ENCODE measurements at places on chromosomes 7 and 10. TPM values are rescaled to one million over a fixed set of nuclear protein-coding genes. Genes with fewer than 3 reads are reported as not detected.
A peak's percentile ranks its signal among the peaks of the same experiment; 100 is the strongest.

DNA sequence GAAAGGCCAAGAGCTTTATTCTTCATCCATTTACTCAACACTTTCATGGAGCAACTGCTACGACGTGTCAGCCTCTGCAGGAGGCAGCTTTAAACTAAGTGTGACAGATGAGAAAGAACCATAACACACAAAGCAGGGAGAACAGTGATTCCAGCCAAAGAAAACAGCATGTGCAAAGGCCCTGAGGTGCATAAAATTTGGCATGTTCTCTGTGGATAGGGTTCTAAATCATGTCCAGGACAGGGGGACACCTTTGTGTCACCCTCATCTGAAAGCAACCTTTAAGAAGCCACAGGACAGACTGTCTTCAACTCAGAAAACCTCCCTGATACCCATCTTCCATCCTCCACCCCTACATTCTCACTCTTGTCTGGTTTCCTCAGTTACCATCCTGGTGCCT, 116.6 kb downstream of the KCNMA1 start:
- DNase-seq = no peak
- no peaks in the 10 kb centered on the region for H3K36me3 ChIP-seq
- H3K27me3 ChIP-seq = no peaks in the 10 kb centered on the region
- H3K4me1 ChIP-seq = peaks cover 1% of the 10 kb centered on the region
- no peak overlapping the region for H3K4me3 ChIP-seq
- H3K27ac ChIP-seq = no peak overlapping the region

Gene MAD1L1
- total RNA-seq = 27.6 TPM

DNA sequence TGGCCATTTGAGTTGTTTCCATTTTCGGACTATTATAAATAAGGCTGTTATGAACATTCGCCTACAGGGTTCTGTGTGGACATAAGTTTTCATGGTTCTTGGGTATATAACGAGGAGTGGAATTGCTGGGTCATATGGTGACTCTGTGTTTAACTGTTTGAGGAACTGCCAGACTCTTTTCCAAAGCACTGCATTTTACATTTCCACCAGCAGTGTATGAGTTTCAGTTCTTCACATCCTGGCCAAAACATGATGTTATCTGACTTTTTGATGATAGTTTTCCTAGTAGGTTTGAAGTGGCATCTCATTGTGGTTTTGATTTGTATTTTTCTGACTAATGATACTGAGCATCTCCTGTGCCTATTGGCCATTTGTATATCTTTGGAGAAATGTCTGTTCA, 5.4 kb downstream of the SUV39H2 start:
- H3K4me3 ChIP-seq = no peak overlapping the region
- H3K4me1 ChIP-seq = no peaks in the 10 kb centered on the region
- no peaks in the 10 kb centered on the region for H3K36me3 ChIP-seq
- DNase-seq = no peak
- H3K27me3 ChIP-seq = no peaks in the 10 kb centered on the region

Gene SCART1
- total RNA-seq = 5.0 TPM

DNA sequence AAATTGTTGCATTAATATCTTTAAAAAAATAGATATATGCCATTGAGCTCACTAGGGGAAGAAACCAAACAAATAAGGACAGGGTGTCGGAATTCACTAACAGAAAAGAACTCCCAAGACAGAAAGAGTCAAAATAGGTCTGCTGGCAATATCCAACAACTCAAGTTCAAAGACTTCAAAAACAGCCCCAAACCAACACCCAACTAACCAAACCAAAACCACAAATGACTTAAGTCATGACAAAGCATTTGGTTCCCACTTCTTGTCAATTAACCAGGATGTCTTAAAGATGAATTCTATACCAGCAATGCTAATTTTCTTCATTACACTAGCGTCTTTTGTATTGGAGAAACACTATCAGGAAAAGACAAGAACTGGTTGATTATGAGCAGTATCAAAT, 249.0 kb upstream of the PLXNA4 start:
- no peak overlapping the region for H3K4me3 ChIP-seq
- H3K36me3 ChIP-seq = no peaks in the 10 kb centered on the region
- H3K4me1 ChIP-seq = no peaks in the 10 kb centered on the region
- DNase-seq = no peak

DNA sequence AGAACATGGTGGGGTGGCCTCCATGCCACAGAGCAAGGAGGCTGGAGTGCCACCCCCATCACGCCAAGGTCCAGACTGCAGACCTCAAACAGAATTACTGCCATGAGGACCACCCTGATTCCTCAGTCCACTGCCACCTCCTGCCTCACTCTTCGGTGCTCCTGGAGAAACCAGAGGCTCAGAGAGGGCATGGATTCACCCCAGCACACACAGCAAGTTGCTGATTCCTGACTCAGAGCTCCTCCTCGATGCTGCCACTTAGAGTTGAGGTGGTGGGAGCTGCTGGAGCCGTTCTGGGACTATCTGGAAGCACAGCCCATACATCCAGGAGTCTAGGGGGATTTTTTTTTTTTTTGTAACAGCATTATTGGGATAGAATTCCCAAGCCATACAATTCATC, 22.0 kb upstream of the MYL10 start:
- no peak overlapping the region for H3K27ac ChIP-seq
- no peaks in the 10 kb centered on the region for H3K27me3 ChIP-seq
- H3K4me3 ChIP-seq = no peak overlapping the region
- no peaks in the 10 kb centered on the region for H3K36me3 ChIP-seq

Gene KCNH2
- 8.0 TPM for total RNA-seq

DNA sequence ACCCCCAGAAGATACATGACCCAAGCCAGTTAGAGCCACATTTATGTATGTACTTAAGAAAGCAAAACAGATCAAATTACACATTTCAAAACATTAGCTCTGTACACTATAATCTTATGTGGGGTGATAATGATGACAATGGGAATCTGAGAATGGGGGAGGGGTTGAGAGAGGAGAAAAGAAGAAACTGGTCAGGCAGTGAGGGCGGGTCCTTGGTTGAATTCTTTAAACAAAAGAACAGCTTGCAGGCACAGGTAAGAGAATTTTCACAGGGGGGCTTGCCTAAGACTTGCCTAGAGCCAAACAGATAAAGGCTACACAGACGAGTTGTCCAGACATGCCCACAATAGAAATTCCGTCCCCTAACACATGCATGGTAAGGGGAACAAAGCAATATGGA, 76.8 kb upstream of the PTER start:
- no peaks in the 10 kb centered on the region for H3K4me1 ChIP-seq
- no peaks in the 10 kb centered on the region for H3K36me3 ChIP-seq
- H3K4me3 ChIP-seq = no peak overlapping the region
- H3K27ac ChIP-seq = no peak overlapping the region

GRCh38 chr7:95199779-95200558, 124.4 kb downstream of the PON1 start:
- H3K27ac ChIP-seq = no peak overlapping the region
- peak; percentile 50 for DNase-seq
- no peaks in the 10 kb centered on the region for H3K4me1 ChIP-seq

- no peak for DNase-seq
- H3K27me3 ChIP-seq = no peaks in the 10 kb centered on the region
- peaks cover 16% of the 10 kb centered on the region for H3K4me1 ChIP-seq
- H3K4me3 ChIP-seq = no peak overlapping the region
Observed at GRCh38 chr10:11180228-11180627, 162.6 kb downstream of the CELF2 start.

Gene SPDYE8
- total RNA-seq = not detected

- no peak overlapping the region for H3K4me3 ChIP-seq
- H3K27me3 ChIP-seq = no peaks in the 10 kb centered on the region
- DNase-seq = no peak
- peaks cover 4% of the 10 kb centered on the region for H3K4me1 ChIP-seq
Observed at GRCh38 chr7:132865366-132866143, 216.3 kb downstream of the CHCHD3 start.

Gene VSTM4
- total RNA-seq = 42.9 TPM

Gene FZD8
- 14.9 TPM for total RNA-seq

- no peak overlapping the region for H3K4me3 ChIP-seq
- DNase-seq = no peak
- H3K27ac ChIP-seq = no peak overlapping the region
- no peaks in the 10 kb centered on the region for H3K36me3 ChIP-seq
- no peaks in the 10 kb centered on the region for H3K4me1 ChIP-seq
- no peaks in the 10 kb centered on the region for H3K27me3 ChIP-seq
Observed at GRCh38 chr7:63044721-63045120, 953.9 kb upstream of the ZNF722 start.

DNA sequence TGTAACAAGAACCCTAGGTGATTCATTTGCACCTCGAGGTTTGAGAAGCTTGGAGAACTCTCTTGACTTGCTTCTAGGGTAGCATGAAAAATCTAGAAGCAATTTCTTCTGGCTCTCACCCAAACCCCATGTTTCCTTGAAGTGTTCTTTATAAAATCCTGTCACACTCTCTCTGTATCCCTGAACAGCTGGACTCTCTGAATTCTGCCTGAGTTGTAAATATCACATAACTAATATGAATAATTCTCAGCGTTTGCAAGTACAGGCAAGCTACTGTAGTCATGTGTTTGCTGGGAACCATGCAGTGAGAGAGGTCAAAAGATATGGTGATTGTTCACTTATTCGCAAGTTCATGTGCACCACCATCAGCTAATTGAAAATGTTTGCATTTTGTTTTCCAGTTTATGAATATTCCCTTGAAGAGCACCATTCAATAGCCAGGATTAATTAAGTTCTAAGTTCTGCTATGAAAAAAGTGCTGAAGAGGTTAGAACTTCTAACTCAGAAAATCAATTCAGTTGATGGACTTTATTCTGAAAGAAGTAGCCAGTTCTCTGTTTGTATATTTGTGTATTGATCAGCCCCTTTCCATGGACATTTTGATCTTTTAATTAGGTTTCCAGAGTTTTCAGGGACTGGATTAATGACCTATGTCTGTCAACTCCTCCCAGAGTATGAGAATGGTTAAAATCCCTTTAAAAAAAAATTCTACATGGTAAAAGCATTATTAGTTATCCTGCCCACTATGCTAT, 243.0 kb downstream of the PLXDC2 start:
- DNase-seq = no peak
- H3K4me1 ChIP-seq = no peaks in the 10 kb centered on the region
- no peak overlapping the region for H3K4me3 ChIP-seq
- no peak overlapping the region for H3K27ac ChIP-seq
- H3K27me3 ChIP-seq = no peaks in the 10 kb centered on the region

Gene LHFPL3
- total RNA-seq = not detected

DNA sequence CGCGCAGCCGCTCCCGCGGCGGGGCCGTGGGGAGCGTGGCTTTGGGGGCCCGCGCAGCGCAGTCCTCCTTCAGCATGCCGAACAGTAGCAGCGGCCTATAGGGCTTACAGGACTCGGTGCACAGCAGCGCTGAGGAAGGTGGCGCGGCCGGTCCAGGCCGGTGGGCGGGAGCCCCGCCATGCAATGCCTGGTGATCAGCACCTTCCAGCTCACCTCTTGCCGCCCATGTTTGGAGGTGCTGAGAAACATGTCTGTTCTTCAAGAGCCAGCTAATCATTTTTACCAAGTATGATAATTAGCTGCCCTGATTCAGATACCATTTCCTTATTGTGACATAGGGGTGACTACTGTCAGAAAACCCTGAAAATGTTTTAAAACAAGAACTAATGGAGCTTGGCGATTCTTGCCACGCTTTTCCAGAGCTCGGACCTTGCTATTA, 33.5 kb upstream of the SFTPD start:
- H3K27me3 ChIP-seq = no peaks in the 10 kb centered on the region
- no peak overlapping the region for H3K27ac ChIP-seq
- H3K4me1 ChIP-seq = peaks cover 2% of the 10 kb centered on the region
- H3K4me3 ChIP-seq = peak overlapping the region; percentile 53
- no peak for DNase-seq

Gene NME8
- not detected for total RNA-seq

Gene CHRM2
- total RNA-seq = 0.38 TPM

Gene ABCA13
- 0.15 TPM for total RNA-seq

DNA sequence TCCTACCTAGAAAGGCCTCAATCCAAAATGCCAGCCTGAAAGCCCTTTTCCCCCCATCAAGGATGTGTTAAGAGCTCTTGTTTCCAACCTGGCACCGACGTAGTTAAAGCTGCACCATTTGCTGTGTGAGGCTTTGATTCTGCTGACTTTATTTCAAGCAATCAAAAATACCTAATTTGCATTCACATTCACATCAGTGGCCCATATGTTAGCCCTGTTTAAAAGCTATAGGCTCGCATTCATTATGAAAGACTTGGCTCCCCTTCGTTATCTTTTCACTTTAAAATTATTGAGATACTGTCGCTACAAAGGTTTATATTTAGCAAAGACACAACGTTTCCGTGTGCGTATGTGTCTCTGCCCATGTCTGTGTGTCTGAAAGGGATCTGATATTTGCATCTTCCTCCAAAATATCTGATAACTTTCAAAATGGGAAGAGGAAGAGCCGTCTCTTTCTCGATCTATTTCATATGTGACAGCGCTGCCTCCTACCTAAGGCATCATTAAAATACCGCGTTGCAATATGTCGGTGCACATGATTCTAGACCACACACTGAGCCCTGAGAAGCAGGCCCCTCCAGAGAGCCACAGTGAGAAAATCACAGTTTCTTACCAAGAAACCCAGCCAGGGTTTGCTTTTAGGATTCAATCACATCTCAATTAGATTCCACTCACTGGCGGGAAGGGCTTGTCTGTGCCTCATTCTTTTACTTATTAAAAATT, 57.1 kb upstream of the ITPRID1 start:
- H3K4me1 ChIP-seq = no peaks in the 10 kb centered on the region
- H3K4me3 ChIP-seq = no peak overlapping the region
- no peaks in the 10 kb centered on the region for H3K36me3 ChIP-seq
- H3K27me3 ChIP-seq = no peaks in the 10 kb centered on the region
- H3K27ac ChIP-seq = no peak overlapping the region

- H3K27ac ChIP-seq = no peak overlapping the region
- H3K27me3 ChIP-seq = no peaks in the 10 kb centered on the region
- DNase-seq = no peak
- peaks cover 9% of the 10 kb centered on the region for H3K4me1 ChIP-seq
- no peaks in the 10 kb centered on the region for H3K36me3 ChIP-seq
Observed at GRCh38 chr10:15344876-15345285, 26.2 kb downstream of the FAM171A1 start.

Gene EPHB6
- 24.6 TPM for total RNA-seq

- H3K4me1 ChIP-seq = peaks cover 4% of the 10 kb centered on the region
- H3K4me3 ChIP-seq = no peak overlapping the region
- no peaks in the 10 kb centered on the region for H3K27me3 ChIP-seq
- no peak overlapping the region for H3K27ac ChIP-seq
Observed at GRCh38 chr10:35824704-35825103, 182.6 kb upstream of the FZD8 start.

- H3K27ac ChIP-seq = peak overlapping the region; percentile 89
- peak overlapping the region; percentile 70 for H3K4me3 ChIP-seq
- peak; percentile 97 for DNase-seq
- no peaks in the 10 kb centered on the region for H3K27me3 ChIP-seq
- H3K4me1 ChIP-seq = peaks cover 10% of the 10 kb centered on the region
- H3K36me3 ChIP-seq = no peaks in the 10 kb centered on the region
Observed at GRCh38 chr10:100373298-100374199, 26.5 kb downstream of the SCD start.

GRCh38 chr7:27424749-27425148, 182.1 kb downstream of the EVX1 start:
- H3K27me3 ChIP-seq = no peaks in the 10 kb centered on the region
- H3K27ac ChIP-seq = no peak overlapping the region
- DNase-seq = no peak
- no peaks in the 10 kb centered on the region for H3K36me3 ChIP-seq

GRCh38 chr10:104350127-104350635, 3.5 kb upstream of the CFAP58 start:
- H3K4me3 ChIP-seq = no peak overlapping the region
- H3K36me3 ChIP-seq = no peaks in the 10 kb centered on the region
- no peaks in the 10 kb centered on the region for H3K4me1 ChIP-seq
